ENCODE measurements at places on chromosomes 1 and 21. TPM values are rescaled to one million over a fixed set of nuclear protein-coding genes. Genes with fewer than 3 reads are reported as not detected.

DNA sequence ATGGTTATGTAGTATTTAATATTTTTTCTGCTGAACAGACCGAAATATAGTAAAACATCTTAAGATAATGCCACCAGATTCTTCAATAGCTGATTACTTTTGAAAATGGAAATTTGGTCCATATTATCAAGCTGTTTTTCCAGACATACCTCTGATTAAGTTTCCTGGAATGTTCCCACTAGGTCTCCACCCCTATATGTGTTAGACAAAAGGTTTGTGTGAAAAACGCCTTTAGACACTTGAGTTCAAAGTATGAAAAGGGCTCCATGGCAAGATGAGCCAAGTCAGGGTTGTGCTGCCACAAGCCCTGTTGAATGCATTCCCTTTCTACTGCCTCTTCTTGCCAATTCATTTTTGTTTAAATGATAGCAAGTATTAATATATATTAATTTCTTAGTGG lies 52.7 kb downstream of the ZBTB17 start:
- DNase-seq: peak; percentile 42

- DNase-seq: no peak
These were observed 11.7 kb downstream of the SOD1 start for GRCh38 chr21:31671146-31671716.

DNA sequence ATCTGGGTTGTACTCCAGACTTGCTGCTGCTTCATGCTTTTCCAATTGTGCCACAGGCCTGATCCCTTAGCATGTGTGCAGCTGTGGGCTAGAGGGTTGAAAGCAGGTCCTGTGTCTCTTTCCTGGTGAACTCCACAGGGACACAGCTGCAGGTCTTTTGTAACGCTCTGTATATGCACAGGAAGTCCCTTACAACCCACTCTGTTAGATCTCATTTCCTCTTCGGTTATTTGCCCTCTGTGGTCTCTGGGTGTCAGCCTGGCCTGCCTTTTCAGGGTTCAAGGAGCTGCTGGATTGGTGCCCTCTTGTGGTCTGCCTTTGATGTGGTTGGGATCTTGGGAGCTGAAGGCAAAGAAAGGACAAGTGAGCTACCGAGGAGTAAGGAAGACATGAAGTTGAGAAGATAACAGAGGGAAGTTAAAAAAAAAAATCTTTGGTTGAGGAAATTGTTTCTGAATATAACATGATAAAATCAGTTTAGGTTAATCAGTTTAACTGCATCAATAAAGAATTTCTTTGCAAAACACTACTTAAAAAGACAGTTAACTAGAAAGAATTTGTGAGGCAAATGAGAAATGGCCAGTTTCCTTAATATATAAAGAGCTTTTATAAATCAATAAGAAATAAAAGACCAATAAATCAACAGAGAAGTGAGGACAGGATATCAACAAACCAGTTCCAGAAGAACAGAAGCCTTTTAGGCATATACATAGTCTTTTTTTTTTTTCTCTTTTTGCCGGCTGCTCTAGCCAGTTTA lies 44.1 kb downstream of the UCK2 start:
- DNase-seq: no peak

DNA sequence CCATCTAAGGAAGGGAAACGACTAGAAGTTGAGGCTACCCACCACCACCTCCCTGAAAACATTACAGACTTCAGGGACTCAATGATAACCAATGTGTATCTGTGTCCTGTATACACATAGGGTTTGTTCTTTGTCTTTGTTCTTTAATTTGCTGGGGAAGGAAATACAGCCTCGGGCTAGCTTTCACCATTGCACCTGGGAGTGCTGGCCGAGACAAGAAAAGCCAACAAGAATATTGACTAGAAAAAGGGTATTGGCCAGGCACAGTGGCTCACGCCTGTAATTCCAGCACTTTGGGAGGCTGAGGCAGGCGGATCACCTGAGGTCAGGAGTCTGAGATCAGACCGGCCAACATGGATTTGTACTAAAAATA lies 50.4 kb downstream of the MDM4 start:
- DNase-seq: no peak

GRCh38 chr1:240107058-240107684 lies 15.5 kb downstream of the FMN2 start:
- DNase-seq: peak; percentile 61

GRCh38 chr1:156746728-156747631 lies 4.5 kb downstream of the HDGF start:
- DNase-seq: no peak

GRCh38 chr1:181013144-181013543 lies 9.5 kb downstream of the STX6 start:
- no peak for DNase-seq

DNA sequence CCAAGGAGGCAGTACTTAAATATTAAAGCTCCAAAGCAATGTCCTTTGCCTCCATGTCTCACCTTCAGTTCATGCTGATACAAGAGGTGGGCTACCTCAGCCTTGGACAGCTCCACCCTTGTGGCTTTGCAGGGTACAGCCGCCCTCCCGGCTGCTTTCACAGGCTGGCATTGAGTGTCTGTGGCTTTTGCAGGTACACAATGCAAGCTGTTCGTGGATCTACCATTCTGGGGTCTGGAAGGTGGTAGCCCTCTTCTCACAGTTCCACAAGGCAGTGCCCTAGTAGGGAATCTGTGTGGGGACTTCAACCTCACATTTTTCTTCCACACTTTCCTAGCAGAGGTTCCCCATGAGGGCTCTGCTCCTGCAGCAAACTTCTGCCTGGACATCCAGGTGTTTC lies 324.8 kb downstream of the COL11A1 start:
- no peak for DNase-seq

DNA sequence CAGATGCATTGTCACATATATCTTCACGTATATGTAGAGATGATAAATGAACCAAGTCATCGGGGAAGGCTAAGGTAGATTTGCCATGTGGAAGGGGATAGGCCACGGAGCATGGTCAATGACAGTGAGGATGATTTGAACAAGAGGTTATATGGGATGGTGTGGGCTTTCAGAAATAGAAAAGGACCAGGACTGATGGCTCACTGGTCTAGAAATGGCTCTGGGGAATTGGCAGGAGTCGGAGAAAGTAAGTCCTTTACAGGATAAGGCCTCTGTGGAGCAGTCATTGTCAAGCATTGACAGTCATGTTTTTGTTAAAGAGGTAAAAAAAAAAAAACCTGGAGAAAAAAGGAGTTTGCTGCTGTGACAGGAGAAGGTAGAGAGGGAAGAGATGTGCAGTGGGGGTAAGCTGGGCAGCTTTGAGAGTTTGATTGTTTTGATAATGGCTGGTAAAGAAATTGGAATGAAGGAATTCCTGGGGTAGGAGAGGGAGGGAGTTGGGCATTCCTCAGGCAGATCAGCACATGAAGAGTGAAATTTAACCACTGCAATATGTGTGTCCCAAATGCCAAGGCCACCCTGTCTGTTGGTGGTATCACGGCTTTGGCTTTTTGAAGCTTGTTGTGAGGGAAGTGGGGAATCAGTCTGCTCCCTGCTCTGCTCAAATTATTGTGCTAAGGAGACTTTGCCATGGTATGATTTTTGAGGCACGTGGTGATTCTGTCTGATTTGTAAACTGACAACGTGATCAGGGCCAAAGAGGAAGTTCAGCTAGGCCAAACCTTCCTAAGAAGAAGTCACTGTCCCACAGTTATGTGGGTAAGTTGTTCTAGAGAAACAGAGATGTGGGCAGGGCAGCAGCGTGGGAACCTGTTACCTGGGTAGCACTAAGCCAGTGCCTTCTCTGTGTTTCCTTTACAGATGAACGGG lies 26.0 kb downstream of the MACF1 start:
- no peak for DNase-seq

DNA sequence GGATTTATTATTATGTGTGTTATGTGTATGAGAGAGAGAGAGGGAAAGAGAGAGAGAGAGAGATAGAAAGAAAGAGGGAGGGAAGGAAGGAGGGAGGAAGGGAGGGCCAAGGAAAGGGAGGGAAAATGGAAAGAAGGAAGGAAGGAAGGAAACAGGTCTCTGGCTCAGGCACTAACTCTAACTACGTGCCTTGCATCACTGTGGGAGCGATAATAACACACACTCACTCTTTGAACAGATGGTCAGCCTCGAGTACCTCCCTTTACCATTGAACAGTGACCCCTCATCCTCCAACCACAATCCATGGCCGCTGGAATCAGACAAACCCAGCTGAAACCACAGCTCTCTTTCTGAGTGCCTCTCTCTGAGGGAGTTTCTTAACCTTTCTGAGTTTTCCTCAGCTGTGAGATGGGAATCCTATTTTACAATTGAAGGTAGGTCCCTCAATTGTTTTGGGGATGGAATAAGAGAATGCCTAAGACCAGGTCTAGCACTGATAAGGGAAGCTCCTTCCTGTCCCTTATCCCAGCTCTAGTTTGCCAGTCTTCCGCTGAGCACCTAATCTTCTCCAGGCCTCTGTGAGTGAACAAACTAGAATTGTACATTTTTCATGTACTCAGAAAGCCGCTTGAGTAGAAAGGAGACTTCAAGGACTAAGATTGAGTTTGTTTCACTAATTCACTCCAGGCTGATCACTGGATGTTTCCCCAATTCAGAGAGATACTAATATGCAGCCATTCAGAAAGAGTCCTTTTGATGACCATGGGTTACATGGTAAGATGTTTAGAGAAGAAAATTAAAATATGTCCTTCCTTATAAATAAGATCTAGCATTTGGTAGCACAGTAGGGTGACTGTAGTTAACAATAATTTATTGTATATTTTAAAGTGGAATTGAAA lies 62.8 kb downstream of the IRF2BP2 start:
- DNase-seq: no peak

DNA sequence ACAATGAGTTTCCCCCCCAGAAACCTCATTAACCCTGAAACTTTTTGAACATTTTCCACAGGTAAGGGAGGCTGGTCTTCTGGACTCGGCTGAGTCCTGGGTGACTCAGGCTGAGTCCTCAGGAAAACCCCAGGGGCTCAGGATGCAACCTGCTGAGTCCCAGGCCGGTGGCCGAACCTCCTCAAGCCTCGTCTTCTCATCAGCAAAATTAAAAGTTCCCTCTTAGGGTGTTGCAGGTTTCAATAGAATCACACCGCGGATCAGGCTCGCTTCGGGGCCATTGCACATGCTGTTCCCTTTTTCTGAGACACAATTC lies 35.0 kb upstream of the GRHL3 start:
- DNase-seq: no peak

- no peak for DNase-seq
These were observed 41.9 kb downstream of the NEK2 start for GRCh38 chr1:211633524-211633846.

DNA sequence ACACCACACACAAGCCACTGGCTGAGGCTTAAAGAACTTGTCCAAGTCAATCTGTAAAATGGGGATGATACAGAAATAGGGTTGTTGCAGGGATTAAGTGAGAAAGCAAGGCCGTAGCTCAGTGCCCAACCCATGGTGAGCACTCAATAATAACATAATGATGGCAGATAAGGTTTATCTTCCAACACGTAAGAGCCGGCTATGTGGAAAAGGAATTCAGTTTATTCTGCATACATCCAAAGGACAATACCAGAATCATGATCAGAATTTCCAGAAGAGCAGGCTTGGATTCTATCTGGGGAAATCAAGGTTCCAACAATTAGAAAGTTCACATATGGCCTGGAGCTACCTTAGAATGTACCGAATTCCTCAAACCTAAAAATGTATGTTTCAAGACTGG lies 4.6 kb downstream of the TMPRSS2 start:
- no peak for DNase-seq

- DNase-seq: no peak
These were observed 187.4 kb downstream of the CYYR1 start for GRCh38 chr21:26385721-26386120.

Gene SPTA1
- not detected for total RNA-seq

Gene RCOR3
- total RNA-seq: 20.9 TPM

Gene LAMC2
- 1,184 TPM for total RNA-seq

Gene NECTIN4
- 13.6 TPM for total RNA-seq

Gene CFAP74
- not detected for total RNA-seq

Gene PLCH2
- total RNA-seq: 0.92 TPM

Gene LYSMD1
- total RNA-seq: 8.1 TPM

Gene KIAA0040
- 9.7 TPM for total RNA-seq

Gene FAM151A
- total RNA-seq: not detected

Gene FNBP1L
- 68.9 TPM for total RNA-seq

Gene FGR
- total RNA-seq: 0.41 TPM
